ENCODE measurements at places on chromosomes 5 and 9.

- DNase-seq = no peak
Measured at GRCh38 chr5:159943326-159943725, 27.0 kb downstream of the ADRA1B start.

DNA sequence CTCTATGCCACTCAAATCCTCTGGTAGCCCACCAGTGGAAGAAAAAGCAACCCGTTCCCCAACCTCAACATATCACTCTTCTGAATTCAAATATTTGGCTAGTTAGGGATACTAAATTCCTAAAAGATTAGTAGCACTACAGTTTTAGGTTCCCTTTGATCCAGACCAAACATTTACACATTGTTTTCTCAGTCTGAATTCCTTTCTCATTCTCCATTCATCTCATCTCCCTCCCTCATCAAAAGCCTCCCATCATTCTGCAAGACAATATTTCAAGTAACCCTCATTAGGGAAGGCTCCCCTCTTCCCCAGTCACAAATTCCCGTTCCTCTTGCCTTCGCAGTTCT, 26.3 kb downstream of the ADAM19 start:
- DNase-seq = peak; percentile 61

DNA sequence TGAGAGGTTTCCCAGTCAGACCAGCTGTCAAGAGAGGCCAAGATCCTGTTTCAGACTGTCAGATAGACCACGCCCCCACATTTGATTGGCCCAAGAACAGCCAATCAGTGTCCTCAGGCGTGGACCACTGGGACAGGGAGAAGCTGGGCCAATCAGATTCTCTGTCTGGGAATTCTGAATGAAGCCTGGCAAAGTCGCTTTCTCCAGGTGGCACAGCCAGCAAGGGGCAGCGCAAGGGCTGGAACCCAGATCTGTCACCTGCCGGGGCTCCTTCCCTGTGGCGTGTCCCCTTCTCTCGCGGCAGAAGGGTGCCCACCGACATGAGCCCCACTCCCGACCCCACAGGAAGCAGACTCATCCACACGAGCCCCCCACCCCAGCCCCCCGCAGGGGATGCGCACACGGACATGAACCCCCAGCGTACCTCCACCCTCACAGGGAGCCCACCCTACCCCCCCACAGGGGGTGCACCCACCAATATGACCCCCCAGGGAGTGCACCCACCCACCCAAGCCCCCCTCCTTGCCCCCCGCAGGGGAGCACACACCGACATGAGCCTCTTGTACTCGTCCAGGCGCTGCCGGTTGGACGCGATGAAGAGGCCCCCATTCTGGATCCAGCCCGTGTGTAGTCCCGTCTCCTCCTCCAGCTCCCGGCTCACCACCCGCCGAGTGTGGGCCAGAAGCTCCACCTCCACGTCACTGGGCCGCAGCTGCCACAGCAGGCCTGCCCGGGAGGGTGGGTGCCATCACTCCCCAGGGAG, 6.1 kb downstream of the SARDH start:
- peak; percentile 25 for DNase-seq

GRCh38 chr9:107856633-107857032, 367.1 kb upstream of the KLF4 start:
- DNase-seq = no peak

GRCh38 chr9:124513376-124513994, 6.3 kb upstream of the NR5A1 start:
- DNase-seq = no peak

DNA sequence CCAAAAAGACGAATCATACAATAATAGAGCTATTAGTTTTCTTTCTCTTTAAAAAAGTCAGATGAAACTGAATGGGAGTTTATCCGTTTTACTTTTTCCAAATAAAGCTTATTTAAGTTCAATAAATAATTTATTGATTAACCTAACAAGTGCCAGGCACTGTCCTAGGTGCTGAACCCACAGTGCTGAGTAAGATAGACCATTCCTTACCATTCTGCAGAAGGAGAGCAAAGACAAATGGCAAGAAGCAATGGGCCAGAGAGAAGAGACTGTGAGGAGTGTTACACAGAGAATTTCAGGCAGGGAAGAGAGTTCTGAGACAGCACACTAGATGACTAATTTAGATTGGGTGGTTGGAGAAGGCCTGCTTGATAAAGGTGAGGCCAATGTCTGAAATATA, 127.2 kb downstream of the AUH start:
- no peak for DNase-seq

DNA sequence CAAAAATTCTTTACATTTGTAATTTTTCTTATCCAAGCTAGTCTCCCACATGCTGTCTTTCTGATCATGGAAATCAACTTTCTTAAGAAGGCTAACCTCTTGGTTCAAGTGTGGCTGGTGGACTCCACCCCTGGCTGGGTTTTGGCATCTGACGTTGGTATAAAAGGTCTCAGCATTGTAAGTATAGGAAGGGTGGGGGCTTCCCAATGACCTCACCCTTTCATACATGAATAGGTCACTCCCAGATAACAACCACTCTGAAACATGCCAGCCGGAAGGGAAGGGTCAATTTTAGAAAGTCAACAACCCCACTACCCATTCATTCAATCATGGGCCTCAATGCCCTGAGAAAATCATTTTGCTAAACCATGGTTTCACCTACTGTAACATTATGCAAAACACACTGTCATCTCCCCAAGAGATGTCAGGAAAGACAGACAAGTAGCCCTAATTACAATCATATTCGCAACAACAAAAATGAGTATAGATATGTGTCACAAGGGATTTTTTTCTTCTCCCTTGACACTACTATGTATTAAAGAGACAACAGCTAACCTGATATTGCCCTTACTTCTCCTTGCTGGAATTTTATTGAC, 31.9 kb upstream of the PCSK5 start:
- DNase-seq = no peak

DNA sequence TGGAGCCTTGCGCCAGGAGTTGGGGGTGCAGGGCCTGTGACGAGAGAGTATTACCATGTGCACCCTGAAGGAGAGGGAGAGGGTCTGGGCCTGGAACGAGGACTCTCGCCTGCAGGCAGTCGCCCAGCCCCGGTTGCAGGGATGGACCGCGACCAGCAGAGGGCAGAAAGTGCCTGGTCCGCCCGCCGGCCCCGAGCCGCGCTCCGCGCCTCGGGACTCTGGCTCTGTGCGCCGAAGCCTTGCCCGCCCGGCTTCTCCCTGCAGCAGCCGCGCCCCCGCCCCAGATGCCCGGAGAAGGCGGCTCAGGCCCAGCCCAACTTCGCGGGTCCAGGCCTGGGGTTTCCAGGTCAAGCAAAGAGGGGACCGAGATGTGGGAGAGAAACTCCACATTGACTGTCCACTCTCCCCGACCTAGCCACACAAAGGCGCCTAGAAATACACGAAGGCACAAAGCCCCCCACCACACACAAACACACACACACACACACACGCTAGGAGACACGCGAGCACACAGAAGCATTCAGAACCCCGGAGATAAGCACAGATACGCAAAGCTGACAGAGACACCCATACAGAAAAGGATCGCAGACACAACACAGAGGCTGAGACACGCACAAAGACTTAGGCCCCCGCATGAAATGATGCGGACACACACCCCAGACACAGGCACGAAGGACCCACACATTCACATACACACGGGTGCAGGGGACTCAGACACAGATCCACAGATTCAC, 2.0 kb upstream of the LMX1B start:
- DNase-seq = peak; percentile 41

- DNase-seq = no peak
Measured at GRCh38 chr5:28402590-28403301, 1364.4 kb upstream of the CDH9 start.

DNA sequence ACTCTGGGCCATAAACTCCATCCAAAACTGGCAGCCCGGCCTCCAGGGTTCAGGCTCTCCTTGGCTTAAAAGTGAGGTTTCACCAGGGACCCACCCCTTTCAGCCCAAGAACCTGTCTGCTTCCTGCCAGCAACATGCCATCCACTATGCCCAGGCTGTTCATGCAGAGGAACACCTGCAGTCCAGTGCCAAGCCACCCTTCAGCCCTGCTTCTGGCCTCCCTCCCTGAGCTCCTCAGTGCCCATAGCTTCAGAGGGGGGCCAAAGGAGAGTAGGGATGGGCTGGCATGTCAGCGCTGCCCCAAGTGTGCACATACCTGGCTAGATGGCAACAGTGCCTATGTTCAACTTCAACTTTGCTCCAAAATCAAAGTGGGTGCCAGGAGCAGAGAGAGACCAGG, 166.9 kb upstream of the MRPS30 start:
- no peak for DNase-seq

DNA sequence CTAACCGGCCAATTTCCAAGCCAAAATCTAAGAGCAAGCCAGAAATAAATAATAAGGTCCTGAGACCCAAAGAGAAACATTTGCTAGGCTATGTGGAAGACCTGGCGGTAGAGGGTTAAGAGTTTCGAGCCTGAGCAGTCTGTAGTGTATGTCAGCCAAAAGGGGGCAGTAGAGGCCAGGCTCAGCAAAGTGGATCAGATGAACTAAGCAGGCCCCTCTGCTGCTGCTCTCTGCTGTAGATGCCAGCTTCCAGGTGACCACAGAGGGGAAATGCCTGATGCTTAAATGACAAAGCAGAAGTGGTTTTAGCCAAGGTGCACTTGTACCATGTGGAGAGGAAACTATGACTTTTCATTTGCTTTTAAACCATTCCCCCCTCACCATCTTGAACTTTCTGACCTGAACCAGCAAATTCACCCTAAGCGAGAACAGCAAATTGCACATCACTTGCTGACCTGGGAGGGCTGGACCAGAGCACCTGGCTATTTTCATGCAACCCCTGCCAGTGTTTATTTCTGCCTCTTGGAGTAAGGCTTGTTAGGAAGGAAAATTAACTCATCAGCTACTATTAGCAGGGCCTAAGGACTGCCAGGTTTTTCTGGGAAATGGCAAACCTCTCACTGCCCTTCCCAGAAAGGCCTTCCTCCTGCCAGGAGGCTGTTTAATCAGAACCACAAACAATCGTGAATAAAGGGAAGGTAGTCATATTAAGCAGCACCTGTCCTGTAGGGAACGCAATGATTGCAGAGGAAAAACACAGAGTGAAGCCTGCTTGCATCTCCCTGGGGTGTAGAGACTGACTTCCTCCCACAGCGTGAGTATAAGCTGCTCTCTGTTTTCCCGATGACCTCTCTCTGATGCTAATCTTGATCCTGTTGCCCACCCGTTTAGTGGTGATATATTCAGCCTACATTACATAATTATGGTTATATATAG, 818.2 kb downstream of the TLR4 start:
- DNase-seq = peak; percentile 74

DNA sequence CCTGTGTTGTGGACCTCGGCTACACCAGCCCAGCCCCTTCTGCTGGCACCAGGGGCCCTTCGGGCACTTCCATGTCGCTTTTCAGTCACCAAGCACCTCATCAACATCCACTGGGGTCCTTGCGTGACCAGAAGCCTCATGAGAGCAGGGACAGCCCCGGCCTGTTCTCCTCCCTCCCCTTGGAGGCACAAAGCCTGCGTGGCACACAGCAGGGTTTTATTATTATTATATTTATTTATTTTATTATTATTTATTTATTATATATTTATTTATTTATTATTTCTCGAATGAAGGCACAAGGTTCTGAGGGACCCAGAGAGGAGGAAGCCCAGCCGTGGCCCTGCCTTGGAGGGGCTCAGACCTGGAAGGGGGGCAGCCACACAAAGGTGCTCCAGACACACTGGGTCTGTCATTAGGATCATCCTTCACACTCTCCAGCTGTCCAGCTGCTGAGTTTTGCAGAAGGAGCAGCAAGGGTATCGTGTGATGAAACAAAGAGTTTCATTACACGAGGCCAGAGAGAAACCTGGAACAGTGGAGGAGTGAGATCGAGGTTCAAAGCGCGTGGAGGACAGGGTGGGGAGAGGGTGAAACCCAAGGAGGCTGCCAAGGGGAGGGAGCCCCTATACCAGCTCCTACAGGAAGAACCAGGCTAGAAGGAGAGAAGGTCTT, 5.2 kb downstream of the VAV2 start:
- no peak for DNase-seq

GRCh38 chr5:2737273-2738155, 14.0 kb downstream of the IRX2 start:
- DNase-seq = no peak

DNA sequence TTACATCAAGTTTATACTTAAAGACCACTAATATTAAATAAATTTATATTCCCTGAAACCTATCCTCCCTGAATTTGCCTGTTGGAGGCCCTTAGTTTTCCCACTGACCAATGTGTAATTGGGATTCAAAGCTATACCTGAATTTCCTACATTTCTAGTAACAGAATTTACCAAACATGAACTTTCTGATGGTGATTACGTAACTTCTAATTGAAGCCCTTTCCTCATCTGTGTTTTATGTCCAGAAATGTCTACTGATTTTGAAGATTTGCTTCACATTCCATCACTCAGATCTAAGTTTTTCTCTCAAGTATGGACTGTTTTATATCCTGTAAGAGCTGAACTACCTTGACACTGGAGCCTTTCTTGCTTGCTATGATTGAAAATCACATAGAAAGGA, 12.8 kb downstream of the ZFP62 start:
- DNase-seq = no peak

DNA sequence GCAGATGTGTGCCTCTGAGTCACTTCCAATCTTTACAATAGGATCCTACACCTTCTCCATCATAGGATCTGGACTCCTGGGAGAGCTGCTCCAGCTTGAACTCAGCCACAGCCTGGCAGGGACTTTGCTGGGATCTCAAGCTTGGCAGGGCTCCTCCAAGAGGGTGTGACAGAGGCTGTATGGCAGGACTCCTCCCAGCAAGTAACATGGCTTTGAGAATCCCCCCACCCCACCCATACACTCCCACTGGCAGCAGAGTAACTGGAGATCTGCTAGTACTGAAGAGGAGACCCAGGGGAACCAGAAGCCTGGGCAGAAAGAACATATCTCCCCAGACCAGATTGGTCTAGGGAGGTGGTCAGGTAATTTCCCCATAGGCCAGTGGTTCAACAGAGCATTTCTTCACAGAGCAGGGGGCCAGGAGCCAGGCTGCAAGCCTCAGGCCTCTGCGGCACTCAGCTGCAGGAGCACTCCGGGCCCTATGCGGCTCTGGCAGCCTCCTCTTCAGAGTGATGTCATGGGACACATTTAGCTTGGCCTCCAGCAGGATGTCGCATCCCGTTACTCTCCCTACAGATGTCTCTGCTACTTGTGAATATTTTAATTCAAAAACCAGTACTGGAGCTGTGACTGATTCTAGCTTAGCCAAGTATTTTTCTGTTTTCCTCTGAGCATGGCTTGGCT, 1.7 kb upstream of the ACSL6 start:
- DNase-seq = no peak

DNA sequence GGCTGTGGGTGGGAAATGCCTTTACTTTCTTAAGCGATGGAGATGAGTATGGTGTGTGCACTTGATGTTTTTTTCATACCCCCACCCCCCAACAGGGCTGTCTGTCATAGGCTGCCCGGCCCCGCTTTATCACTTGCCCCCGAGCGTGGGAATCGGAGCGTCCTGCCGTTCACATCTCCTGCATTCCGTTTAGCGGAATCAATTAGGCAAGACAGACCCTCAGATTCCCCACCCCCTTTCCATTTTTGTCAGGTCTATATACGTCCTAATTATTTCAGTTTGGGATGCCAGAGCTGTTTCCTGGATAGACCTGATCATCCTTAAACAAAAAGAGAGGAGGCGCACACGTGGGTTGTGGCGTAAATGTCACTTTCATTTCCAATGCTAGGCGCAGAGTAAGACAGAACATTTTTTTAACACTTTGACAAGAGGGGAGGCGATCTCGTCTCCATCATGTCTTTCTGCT, 217.2 kb downstream of the MEF2C start:
- DNase-seq = no peak

All from AG10803 (cell line).